ENCODE measurements at places on chromosomes 4 and X.

GRCh38 chr4:112119353-112119783 lies 25.9 kb upstream of the FAM241A start:
- no peak for DNase-seq

GRCh38 chr4:151227731-151228130 lies 49.2 kb upstream of the PRSS48 start:
- peak; percentile 66 for DNase-seq

DNA sequence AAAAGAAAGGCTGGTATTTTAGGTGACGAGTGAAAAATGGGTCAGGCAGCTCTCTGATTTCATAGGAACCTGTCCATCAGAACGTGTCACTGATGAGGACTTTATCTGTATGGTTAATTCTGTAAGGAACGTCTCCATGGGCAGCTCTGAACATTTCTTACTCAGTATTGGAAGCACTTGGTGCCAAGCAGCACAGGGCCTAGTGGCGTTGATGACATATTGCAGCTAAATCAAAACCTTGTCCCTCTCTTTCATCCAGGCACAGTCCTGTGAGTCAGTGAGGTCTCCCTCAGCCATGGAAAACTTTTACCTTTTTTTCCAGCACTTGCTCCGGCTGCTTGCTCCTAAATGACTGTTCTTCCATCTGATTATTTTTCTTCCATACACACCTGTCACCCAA lies 301.9 kb downstream of the DHX15 start:
- DNase-seq: no peak

DNA sequence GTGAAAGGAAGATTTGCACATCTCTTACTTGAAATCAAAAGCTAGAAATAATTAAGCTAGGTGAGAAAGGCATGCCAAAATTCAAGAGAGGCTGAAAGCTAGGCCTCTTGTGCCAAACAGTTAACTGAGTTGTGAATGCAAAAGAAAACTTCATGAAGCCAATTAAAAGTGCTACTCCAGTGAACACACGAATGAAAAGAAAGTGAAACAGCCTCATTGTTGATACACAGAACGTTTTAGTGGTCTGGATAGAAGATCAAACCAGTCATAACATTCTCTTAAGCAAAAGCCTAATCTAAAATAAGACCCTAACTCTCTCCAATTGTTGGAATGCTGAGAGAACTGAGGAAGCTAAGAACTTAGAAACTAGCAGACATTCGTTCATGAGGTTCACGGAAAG lies 122.3 kb downstream of the UNC5C start:
- no peak for DNase-seq

- no peak for DNase-seq
Observed at GRCh38 chrX:107573016-107573415, 55.3 kb upstream of the PRPS1 start.
